ENCODE measurements at places on chromosomes 1 and 21.

DNA sequence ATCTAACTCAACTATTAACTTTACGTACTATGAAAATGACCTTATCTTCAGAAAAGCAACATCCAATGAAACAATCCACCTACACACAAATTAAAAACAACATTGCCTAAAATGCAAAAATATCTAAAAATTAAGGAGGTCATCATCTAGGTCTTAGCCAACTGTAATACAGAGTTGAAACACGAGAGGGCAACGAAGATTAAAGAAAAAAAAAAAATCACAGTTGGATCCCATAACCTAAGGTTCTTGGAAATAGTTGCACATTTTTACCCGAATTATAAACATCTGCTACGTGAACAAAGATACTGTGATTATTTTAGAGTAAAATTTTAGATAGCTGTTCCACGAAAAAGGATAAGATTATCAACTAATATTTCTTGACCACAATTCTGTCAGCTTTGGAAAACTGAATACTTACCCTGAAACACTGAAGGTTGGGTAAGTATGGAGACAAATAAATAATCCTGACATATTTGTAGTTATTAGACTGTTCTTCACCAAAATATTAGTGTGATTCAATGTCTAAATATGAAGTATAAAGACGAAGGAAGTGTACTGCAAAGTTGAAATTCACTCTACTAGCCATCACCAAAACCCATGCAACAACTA lies 88.0 kb upstream of the AK4 start:
- DNase-seq: peak; percentile 66

DNA sequence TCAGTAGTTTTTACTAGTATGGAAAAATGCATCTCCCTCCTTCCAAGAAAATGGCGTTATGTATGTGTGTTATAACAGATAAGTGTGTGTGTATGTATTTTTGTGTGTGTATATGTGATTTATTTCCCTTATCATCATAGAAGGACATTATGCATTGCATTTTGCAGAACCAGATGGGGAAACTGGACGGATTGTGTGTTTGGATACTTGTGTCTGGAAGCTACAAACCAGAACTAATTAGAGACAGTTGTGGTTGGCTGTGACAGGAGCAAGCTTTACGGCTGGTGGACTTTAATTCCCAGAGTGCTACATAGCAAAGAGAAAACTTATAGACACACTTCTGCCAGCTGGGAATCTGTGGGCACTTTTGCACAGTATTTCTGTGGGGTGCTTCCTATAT lies 162.5 kb downstream of the RWDD3 start:
- DNase-seq: no peak

GRCh38 chr1:216822480-216822879 lies 99.3 kb upstream of the ESRRG start:
- no peak for DNase-seq

GRCh38 chr1:21305900-21306189 lies 15.6 kb upstream of the ECE1 start:
- no peak for DNase-seq

- no peak for DNase-seq
Measured at GRCh38 chr21:45254460-45254930, 33.2 kb downstream of the POFUT2 start.

DNA sequence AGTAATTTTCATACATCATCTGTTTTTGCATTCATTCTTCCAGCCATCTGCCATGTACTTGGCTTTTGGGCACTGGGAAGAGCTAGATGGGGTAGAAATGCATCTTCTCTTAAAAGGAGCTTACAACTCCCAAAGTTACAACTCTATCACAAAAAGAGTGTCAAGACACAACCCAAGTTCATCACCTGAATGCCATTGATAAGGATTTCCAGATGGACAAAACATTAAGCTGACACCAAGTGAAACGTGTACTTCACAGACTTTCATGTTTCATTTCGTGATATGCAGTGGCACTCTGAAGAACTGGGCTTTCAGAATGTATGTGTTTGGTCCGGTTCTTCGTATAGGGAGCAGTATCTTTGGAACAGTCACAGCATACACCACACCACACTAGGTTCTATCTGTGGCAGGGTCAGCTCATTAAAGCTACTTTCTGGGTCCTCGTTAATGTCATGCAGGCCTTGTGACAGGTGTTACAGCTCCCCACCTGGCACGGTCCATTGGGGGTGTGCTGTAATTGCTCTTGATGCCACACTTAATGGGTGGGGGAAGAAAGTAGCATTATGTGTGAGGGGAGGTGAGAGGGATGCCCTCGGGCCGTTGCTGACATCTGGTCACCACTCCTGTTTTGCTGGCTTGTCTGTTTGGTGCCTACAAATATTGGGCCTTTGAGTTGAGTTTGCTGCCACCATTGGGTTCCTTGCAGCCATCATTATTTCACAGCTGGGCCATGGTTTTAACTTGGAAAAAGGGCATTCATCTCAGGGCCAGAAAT lies 164.9 kb downstream of the NFIA start:
- no peak for DNase-seq

GRCh38 chr1:219380463-219380862 lies 206.8 kb downstream of the LYPLAL1 start:
- no peak for DNase-seq

DNA sequence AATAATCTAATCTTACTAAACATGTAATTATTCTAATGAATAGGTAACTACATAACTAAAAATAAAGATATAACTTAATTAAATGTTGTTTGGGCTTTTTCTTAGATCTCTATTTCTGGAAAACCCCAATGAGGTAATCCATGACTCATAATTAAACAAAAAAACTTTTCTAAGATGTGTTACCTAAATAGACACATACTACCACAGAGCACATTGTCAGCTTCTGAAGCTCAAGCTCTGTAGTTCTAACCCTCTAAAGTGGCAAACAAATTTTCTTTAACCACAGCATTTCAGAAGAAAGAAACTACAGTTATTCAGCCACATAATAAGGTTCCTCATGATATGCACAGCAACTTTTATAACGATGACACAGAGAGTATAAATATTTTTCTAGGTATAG lies 4.2 kb downstream of the OR6K3 start:
- DNase-seq: no peak

GRCh38 chr1:179742717-179743678 lies at the start of gene FAM163A:
Gene FAM163A, plus strand, starts transcription at chr1:179743291. Its CDS starts 69,807 bp downstream, at chr1:179813098.
- DNase-seq: no peak

Measured in inflammatory macrophage (primary cell).